DMS79 treated with DMSO at 0.1 percent for 48 hours (cell line): ENCODE measurements at places on chromosomes 12 and 14.

DNA sequence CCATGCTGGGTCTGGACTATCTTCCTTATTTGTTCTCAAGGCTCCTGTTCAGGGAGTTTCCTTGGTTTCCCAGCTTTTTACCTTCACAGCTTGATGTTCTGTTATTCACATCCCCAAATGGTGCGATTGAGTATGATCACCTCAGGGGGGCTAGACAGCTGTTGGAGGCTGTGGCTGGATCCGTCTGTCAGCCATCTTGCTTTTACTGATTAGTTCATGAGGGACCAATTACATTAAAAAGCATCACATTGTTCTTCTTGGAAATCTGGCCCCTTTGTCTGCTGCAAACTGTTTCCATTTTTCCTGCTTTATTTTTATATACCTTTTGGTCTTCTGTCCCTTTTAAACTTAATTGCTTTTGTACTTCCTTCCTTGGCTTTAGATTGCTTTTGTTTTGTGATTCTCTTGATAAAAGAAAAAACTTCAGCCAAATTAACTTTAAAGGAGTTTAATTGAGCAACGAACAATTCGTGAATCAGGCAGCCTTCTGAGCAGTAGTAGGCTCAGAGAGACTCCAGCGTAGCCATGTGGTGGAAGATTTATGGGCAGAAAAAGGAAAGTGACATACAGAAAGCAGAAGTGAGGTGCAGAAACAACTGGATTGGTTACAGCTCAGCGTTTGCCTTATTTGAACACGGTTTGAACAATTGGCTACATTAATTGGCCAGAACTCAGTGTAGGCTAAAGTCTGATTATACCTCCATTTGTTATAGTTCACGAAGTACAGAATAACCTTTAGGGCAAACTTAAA is 208.7 kb downstream of the AEBP2 start:
- DNase-seq: no peak

- peak; percentile 84 for DNase-seq
These were observed 108.5 kb downstream of the SCARB1 start for GRCh38 chr12:124754949-124755800.

DNA sequence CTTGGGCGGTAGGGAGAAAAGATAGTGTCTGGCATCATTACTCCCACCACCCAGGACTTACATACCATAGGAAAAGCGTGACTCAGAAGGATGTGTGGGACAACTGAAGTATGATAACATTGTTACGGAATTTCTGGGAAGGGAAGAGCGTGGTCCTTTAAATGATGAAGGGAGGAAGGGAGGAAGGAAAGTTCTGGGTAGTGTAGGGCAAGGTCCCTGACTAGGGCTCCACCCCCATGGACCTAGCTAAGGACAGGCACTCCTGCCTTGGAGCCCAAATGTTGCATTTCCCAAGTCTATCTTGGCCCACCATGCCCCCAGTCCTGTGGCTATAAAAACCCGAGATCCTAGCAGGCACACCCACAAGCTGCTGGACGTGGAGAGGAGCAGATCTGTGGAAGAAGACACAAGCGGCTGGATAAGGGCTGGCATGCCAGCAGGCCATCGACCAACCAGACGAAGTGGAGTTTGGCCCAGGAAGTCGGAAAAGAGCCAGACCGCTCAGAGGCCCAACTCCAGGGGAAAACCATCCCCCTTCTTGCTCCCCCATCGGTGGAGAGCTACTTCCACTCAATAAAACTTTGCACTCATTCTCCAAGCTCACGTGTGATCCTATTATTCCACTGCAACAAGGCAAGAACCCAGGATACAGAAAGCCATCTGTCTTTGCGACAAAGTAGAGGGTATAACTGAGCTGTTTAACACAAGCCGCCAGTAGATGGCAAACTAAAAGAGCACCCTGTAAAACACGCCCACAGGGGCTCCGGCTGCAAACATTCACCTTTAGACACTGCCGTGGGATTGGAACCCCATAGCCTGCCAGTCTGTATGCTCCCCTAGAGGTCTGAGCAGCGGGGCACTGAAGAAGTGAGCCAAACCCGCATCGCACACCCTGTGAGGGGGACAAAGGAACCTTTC is 23.0 kb upstream of the RAB21 start:
- DNase-seq: no peak

DNA sequence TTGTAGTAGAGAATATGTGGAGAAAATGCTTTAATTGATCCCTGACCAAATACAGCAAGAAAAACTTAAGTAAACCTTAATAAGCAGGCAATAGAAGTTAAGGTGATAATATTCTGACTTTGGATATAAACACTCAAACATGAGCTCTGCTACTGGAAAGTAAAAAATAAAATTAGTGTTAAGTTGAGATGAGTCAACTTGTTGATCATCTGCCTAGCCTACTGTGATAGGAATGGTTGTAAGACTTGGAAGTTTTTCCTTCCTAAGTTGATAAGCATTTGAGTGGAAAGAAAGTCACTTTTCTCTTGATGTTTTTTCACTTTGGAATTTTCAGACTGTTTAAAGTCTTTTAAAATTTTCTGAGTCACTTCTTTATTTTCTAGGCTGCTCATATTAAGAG is 26.0 kb downstream of the ADIPOR2 start:
- DNase-seq: no peak

DNA sequence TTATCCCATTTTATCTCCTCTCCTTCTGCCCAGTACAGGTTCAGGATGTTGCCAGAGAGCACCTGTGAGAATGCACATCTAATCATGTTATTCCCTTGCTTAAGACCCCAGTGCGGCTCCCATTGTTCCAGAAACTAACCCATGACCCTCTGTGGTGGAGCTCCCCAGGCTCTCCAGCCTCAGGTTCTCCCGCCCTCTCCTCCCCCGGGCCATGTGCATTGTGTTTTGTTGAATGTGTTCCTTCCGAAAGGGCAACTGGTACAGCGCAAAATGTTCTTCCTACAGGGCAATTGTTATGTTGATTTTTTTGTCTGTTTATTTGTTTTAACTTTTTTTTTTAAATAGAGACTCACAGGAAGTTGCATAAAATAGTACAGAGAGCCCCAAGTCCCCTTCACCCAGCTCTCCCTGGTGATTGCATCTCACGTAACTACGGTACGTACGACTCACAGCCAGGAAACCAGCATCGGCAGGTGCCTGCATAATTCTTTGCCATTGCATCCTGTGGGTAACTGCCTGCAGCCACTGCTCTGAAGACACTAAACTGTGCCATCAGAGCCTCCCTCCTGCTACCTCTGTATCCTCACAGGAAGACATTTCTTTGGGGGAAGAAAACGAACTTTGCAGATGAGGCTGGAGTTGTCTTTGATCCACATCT is 31.2 kb downstream of the TMEM132C start:
- DNase-seq: no peak

DNA sequence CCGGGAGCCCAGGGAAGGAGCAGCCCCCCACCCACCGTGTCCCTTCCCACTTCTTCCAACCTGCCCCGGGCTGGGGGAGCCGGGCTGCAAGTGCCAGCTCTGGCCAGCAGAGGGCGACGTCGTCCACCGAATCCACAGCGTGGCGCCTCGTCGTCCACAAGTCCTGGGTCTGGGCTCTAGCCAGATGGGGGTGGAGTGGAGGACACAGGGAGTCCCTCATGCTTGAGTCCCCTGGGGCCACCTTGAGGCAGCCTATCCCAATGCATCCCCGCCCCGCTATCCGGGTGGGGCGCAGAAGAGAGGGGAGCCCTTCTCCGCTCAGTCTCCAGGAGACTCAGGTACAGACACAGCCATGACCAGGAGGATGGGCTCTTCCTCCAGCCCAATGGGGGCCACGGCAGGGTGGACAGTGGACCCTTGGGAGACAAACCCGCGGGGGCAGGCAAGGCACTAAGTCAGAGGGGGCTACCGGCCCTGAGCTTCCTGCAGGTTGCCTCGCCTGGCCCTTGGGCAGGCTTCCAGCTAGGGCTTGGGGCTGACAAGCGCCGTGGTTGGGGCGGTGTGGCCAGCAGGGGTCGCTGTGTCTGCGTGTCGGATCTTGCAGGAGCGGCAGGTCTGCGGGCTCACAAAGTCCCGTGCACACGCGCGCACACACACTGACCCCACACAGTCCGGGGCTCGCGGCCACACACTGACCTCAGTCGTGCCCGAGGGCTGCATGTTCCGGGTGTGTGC is 5.5 kb downstream of the AQP5 start:
- peak; percentile 81 for DNase-seq

GRCh38 chr12:95088379-95088778 is 15.0 kb upstream of the NR2C1 start:
- DNase-seq: no peak
